ENCODE measurements at places on chromosomes 12 and 14.

DNA sequence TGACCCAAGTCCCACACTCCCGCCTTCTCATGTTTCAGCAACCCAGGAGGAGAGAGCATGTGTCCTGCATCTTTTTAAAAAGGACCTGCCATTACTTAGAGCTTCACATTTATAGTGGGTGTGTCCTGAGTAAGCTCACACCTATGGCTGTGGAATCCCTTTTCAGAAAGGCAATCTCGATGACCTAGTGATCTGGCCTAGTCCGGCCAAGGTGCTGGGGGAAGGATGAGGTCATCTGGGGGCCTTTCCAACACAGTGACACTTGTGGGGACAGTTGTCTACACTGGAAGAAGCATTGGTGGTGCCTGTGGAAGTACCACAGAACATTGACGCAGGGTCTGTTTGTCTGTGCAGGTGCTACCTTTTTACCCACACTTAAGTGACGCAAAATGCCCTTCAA, 8.2 kb downstream of the TCP11L2 start:
- no peak for DNase-seq

- no peak for DNase-seq
These were observed 1.4 kb upstream of the SUDS3 start for GRCh38 chr12:118374909-118375308.

DNA sequence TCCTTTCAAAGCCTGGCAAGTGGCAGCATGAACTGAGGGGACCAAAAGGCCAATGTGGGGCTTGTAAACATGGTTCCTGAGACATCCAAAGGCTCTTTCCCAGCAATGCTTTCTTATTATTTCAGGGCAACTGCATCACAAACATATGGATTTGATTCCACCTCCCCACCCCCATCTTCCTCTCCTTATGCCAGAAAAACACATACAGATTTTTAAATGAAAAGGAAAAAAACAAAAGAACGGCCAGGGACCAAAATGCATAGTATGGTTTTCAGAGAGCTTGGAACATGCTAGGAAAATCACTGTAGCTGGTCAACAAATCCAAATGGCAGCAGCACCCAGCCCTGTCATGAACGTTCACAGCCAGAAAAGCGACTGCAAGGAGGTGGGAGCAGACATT, 167.6 kb downstream of the ANO2 start:
- DNase-seq = no peak

GRCh38 chr12:13661005-13661887, 320.2 kb downstream of the GRIN2B start:
- DNase-seq = no peak

DNA sequence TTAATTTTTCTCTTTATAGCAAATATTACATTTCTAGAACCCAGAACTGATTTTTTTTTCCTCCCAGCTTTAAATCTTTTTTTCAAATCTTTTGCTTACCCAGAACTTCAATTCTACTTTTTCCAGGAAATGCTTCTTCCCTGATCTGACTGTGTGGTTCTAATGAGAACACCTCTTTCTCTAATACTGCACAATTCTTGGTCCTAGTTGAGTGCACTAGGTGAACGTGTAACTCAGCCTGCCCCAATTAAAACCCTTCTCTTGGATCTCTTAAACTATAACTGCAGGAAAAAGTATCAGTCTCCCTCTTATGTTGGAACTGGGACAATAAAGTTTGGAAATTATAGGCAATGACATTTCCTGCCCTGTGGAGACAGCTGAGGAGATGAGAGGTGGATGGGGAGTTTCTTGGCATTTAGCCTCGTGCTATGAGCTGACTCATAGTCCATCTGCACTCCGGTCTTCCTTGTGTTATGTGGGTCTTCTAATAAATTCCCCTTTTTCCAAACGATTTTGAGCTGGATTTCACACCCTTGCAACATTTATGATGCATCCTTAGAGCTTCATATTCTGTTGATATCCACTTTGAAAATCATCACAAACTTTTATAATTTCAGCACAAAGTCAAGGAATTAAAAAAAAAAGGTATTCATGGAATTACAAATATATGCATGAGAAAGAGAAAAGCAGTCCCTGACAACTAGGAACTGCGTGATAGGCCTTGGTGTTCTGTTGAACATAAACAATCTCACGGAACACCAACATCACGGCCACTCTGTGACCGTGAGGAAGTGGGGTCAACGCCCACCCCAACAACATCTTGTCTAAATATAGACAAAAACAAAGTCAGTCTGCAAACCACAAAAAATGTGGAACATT, 52.4 kb downstream of the BRMS1L start:
- no peak for DNase-seq

DNA sequence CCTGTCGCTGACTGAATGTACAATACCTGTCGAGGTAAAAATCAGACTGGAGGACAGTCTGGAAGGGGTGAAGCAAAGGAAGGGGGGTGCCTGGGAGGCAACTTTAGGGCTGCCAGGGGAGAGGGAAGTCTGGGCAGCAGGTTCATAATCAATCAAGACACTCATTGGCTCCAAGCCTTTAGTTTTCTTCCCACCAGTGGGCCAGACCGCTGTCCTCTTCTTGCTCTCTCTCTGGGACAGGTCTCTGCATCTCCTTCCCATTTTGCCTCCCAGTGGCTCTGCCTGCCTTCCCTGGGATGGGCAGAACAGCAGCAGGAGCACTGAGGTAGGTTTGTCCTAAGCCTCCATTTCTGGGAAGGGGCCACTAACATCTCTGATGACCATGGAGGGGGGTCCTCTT, 206.5 kb downstream of the TTC8 start:
- DNase-seq = no peak

- no peak for DNase-seq
These were observed 723.4 kb upstream of the MDGA2 start for GRCh38 chr14:48398675-48399282.

DNA sequence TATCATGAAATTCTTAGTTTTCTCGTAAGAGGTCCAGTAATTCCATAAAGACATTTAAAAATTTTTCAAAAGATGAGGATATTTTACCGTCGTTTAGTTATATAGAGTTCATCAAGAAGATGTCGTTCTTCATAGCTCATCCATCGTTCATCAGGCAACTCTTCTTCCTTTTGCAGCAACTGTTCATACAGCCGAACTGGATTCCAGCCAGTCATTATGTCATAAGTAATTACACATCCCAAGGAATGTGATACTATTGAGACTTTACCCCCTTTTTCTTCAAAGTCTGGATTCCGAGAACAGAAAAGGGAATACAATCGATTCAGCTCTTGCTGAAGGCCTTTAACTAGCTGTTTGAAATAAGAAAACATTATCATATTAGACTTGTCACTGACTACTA, 90.3 kb downstream of the DDHD1 start:
- no peak for DNase-seq

DNA sequence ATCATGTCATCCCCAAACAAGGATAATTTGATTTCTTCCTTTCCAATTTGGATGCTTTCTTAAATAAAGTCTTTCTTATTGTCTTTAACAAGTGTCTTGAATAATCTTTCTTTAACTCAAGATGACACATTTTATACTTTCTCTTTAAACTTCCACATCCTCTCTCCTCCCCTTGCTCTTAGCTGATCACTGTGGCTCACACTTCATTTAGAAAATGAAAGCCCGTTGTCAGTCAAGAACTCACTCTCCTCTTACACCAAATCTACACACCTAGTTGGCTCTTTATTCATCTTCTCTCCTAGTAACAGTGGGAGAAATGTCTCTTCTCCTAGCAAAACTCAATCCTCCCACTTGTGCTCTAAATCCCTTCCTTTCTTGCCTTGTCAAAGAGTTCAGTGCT, 10.4 kb upstream of the RMST start:
- DNase-seq = no peak

DNA sequence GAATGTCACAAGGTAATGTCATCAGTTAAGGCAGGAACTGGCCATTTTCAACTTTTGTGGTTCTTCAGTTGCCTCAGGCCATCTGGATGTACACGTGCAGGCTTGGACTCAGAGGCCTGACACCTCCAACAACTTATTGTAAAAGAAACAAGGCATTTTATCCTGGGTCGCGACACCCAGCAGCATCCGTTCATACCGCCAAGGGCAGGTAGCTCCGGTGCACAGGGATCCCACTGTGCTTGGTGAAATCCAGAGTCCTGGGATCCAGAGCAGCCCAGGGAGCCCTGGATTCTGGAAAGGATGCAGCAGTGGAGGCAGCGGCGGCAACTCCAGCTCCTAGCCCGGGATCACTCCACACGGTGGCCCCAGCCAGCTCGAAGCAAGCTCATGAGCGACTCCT, 380.9 kb upstream of the STXBP6 start:
- DNase-seq = no peak

- no peak for DNase-seq
These were observed 611.0 kb downstream of the CCER1 start for GRCh38 chr12:90343966-90344365.

DNA sequence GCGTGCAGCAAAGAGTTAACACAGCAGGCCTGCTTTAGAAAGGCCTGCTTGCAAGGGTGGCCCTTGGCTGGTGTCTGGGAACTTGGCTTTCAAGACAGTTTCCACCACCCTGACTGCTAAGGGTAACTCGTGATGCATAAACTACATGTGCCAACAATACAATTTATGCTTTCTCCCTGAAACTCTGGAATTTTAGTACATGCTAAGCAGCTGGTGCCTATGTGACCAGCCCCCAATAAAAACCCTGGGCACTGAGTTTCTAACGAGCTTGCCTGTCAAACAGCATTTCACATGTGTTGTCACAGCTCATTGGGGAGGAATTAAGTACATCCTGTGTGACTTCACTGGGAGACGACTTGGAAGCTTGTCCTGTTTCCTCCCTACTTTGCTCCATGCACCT, 133.1 kb downstream of the SLC5A8 start:
- DNase-seq = no peak

GRCh38 chr12:25271486-25272098, 20.9 kb upstream of the KRAS start:
- DNase-seq = no peak

DNA sequence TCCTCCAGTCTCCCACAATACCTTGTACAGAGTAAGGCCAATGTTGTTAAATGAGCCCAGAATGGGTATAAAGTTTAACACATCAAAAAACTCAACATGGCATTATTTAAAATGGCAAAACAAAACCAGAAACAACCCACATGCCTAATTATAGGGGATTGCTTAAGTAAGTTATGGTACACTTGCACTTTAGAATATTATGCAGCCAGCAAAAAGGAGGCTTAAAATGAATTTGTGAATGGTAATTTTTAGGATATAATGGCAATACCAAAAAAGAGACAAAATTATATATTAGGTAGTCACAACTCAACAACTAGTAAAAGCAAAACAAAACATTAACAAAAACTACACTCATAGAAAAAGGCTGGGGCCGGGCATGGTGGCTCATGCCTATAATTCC, 39.7 kb downstream of the SYNE3 start:
- no peak for DNase-seq

DNA sequence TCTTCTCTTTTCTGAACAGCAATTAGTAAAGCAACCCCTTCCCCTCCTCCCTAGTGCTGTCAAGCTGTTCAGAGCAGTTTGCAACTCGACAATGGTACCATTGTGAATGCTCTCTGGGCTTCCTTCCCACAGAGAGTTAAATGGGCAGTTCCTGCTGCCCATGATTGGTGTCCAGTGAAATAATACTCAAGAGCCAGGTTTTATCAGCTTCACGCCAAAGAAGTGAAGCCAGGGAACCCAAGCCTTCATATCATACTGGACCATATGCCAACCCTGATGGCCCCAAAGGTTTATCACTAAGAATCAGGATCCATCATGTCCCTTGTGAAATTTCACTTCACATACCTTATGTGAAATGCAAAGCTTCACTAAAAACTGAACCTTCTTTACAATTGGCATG, 24.7 kb downstream of the INSM2 start:
- no peak for DNase-seq

- peak; percentile 47 for DNase-seq
These were observed 12.2 kb upstream of the SPTB start for GRCh38 chr14:64891839-64892375.

DNA sequence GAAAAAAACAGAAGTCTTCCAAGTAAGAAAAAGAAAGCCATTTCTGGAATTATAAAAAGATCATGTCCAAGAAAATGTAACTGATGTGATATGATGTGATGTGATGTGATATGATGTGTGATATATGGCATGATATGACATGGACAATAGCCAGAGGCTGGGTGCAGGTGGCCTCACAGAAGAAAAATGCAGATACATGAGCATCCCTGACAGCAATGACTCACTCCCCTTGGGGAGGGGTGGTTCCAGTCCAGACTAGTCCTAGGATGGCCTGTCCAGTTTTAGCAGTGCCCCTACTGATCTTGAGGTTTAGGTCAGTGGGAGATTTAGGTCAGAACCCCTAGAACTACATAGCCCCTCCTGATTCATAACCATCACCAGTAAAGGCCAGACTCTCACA, 3.5 kb upstream of the RHOJ start:
- no peak for DNase-seq

DNA sequence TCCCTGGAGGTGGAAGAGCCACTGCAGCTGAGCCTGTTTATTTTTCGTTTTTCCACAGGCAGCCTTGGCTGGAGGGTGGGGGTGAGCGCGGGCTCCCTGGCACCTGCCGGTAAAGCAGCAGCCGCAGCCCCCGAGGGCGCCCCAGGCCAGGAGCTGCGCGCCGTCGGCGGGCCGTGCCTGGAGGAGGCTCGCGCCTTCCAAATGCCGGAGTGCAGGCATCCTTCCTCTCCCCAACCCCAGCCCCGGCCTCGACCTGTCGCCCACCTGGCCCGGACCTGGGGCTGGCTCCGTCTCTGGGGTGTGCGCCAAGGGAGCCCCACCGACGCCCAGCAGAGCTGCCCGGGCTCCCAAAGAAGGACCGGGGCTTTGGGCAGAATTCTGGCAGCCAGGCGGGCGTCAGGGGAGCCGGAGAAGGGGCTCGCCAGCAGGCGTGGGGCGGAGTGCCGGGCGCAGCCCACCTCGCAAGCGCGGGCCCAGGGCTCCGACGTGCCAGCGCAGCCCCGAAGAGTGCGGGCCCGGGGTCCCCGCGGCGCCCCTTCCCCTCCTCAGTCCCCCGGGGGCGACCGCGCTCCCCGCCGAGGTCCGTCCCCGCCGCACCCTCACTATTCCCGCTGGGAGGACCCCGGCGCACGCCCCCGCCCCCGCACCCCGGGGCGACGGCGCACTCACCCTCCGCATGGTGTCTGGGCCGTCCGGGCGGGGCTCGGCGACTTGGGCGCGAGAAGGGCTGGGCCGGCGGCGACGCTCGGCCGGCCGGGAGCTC, 130.3 kb downstream of the NDUFA12 start:
- DNase-seq = no peak

DNA sequence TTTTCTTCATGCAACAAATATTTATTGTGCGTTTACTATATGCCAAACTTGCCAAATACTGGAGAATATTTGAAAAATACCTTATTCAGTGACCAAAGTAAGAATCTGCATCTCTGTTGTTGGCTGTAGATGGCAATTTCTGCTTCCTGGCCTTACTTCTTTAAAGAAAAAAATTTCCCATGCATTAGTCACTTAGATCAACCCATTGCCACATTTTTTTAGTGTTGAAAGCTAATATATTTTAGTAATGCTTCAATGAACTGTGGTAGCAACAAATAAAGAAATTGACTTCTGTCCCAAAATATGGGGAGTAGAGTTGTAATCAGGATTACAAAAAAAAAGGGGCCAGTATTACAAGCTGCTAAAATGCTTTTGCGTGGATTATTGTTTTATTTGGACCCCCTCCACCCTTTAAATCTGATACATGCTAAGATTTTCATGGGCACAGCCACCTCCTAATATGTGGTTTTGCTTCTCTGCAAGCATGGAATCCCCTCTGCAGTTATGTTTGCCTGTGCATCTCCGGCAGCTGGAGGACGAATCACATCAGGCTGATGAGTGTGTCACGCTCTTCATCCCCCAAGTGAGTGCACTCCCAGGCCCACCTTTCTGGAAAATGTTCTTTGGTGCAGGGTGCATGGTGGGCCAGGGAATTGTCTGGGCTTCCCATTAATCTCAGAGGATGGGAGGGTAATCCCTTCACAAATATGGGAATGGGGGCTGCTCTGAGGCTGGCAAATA, 38.1 kb upstream of the PTCSC3 start:
- no peak for DNase-seq

GRCh38 chr12:107486140-107486892, 199.3 kb upstream of the PWP1 start:
- DNase-seq = no peak
